Ascending aorta (tissue), 2 donors: ENCODE measurements at places on chromosomes 4 and X.

DNA sequence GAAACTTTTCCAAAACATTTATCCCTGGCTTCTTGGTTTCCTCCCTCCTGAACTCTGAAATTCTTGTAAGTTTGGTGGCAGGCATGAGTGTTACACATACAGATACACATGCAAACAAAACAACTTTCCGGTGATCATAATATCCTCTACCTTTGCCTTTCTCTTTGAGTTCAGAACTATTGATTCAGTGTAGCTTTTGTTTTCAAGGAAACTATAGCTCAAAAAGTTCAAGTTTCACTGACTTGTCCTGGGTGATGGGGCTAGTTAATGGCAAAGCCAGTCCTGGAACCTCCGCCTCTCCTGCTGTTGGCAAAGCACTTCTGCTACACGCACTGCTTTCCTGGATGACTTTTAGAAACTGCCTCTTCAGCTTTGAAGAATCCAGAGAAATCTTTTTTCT, 177.3 kb upstream of the FAT1 start:
- DNase-seq: no peak

DNA sequence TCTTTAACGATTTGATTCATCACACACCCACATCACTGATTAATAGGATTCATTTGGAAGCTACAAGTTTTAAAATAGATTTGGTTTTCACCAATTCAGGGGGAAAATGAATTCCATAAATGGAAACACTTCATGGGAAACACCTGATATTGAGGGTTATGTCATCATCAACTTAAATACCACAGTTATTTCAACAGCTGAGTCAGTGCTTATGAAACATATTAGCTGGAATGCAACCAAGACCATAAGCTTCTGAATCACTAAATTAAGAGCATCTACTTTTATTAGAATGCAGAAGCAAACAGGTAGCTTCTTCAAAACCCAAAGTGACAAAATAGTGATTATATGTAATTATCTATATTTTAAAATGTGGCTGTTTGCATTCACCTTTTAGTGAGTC, 207.8 kb upstream of the DCAF8L1 start:
- DNase-seq: no peak

- DNase-seq: no peak
Measured at GRCh38 chr4:184052616-184053015, 147.5 kb downstream of the STOX2 start.

GRCh38 chr4:89306486-89307177, 968 bp downstream of the GPRIN3 start:
- DNase-seq: no peak

DNA sequence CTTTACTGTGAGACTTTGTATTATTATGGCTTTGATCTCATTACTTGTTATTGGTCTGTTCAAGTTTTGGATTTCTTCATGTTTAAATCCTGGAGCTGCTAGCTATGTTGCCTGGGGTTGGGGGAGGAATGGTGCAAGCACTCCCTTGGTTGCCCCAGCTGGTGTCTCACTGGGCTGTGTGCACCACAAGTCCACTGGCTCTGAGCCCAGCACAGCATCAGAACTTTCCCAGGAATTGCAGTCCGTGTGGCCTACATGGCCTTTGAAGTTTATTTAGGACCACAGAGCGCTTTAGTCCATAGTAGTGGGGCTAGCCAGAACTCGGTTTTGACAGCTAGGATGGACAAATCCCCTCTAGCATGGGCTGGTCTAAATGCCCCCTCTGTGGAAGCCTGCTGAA, 278.8 kb upstream of the RPS6KA3 start:
- no peak for DNase-seq

- no peak for DNase-seq
Measured at GRCh38 chr4:172546782-172547181, 621.8 kb upstream of the GALNT7 start.

DNA sequence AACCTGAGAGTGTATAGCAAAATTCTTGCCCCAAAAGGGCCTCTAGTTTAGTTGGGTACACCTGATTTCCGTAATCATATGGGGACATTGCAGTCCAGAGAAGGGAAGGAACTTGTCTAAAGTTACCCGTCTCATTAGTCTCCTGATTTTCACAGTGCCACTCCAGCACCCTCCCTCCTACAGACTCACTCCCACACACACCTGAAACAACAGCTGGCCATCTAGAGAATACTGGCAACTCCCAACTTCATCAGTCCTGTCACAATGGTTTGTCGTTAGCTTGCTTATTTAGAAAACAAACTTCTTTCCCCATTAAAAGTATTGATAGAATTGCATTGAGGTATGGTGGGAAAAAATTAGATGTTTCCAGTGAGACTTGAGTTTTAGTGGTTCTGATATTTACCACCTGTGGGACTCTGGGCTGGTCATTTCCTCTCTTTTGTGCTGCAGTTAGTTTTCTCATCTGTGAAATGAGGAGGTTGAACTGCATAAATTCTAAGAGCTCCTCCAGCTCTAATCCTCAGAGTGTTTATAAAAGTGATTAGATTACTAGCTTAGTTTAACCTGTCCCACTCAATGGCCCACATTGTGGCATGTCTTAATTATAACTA, 1.7 kb downstream of the IL13RA1 start:
- no peak for DNase-seq

GRCh38 chrX:12239356-12240082, 101.2 kb downstream of the FRMPD4 start:
- DNase-seq: no peak

GRCh38 chr4:66906314-66906713, 639.0 kb downstream of the CENPC start:
- DNase-seq: no peak

DNA sequence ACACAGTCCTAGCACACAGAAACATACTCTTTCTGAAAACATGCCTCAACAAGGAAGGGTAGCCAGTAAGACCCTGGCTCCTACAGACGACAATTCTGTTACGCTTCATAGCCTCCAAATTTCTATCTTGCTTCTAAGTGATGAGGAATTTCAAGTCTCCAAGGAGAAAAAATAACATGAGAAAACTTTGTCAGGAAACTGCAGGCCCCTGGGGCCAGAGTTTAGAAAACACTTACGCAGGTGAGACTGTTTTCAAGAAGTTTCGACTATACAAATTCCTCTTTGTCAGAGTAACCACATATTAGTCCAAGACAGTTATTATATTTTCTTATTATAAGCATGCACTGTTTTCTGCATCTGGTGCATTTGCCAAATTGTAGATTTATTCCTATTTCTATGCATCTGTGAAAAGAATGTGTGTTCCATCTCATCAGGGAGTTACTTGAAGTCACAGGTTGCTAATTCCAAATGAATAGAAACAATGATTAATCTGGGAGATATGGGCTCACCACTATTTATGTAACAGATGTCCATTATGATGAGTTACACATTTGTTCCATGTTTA, 30.3 kb upstream of the HCCS start:
- no peak for DNase-seq

DNA sequence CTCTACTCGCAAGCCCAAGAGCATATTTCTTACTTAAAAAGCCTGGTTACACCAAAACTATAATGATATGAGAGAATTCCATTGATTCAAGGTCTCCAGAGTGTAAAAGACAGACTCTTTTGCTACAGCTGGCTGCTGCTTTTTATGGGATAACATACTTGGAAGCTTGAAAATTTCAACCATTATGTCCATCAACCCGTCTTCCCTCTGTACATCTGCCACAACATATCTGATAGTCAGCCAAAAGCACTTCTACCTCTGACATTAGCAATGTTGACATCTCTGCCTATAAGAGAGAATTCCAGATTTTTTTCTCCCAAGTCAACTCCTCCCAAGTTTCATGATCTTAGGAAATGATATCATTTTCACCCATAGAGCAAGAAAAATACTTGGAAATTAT, 54.4 kb upstream of the IQCM start:
- DNase-seq: no peak

DNA sequence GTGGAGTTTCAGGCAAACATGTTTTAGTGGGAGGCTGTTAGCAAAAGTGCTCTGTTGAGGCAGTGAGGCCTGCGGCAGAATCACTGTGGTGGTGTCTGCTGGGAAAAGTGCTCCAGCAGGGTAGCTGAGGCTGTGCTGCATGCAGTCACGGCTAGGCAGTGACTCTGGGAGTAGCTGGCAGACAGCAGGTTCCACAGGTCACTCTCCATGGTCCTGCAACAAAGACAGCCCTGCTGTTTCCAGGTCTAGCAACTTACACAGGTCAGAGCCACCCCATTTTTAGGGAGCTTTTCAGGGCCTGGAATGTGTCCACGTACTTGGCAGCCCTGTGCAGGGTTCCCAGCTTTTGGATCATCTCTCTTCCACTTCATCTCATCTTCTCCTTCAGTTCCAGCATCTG, 184.3 kb downstream of the NAA11 start:
- DNase-seq: no peak
